ENCODE measurements at places on chromosomes 6 and 20.

DNA sequence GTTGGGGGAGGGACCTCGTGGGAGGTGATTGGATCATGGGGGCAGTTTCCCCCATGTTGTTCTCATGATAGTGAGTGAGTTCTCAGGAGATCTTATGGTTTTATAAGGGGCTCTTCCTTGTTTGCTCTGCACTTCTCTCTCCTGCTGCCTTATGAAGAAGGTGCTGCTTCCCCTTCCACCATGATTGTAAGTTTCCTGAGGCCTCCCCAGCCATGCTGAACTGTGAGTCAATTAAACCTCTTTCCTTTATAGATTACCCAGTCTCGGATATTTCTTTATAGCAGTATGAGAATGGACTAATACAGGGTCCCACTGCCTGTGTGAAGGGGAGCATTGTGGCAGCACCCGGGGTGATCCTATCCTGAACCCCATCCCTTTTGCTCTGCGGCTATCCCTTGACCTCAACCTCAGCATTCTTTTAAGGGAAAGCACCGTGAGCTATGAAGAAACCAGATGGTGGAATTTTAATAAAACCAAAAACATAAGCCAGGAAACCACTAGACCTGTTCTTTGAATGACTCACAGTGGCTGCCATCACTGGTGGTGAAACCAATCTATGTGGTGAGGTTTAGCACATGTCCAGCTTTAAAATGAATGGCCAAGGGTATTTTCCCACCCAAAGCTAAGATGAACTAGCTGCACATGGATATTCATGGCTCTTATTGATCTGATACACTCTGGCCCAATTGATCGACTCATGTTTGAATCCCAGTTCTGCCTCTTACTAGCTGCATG, 62.2 kb downstream of the ZDHHC14 start:
- peak; percentile 81 for DNase-seq

DNA sequence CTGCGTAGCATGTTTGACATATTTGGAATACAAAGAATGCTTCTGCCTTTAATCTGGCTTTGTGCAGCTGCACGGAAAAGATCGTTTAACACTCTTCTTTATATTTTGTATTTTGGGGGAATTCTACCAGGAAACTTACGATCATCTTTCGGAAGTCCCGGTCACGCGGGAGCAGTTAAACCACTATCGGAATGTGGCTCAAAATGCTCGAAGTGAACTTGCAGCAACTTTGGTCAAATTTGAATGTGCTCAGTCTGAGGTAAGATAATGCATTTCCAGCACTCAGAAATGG, 42.3 kb downstream of the CCDC170 start:
- no peak for DNase-seq

DNA sequence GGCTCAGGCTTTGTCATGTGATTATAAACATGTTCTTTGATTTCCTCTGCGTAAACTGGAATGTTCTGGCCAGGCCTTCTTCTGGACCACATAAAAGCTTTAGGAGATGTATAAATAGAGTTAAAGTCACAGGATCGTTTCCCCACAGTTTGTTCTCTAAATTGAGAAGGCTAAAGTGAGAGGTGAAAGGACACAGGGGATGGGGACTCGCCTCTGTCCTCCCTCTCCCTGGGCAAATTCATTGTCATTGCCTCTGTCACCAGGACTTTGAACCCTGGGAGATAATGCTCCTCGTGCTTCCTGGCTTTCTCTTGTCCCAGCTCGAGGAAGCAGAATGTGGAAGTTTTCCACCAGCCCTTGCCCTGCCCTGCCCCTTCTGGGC, 20.3 kb upstream of the ZFAND3 start:
- no peak for DNase-seq

DNA sequence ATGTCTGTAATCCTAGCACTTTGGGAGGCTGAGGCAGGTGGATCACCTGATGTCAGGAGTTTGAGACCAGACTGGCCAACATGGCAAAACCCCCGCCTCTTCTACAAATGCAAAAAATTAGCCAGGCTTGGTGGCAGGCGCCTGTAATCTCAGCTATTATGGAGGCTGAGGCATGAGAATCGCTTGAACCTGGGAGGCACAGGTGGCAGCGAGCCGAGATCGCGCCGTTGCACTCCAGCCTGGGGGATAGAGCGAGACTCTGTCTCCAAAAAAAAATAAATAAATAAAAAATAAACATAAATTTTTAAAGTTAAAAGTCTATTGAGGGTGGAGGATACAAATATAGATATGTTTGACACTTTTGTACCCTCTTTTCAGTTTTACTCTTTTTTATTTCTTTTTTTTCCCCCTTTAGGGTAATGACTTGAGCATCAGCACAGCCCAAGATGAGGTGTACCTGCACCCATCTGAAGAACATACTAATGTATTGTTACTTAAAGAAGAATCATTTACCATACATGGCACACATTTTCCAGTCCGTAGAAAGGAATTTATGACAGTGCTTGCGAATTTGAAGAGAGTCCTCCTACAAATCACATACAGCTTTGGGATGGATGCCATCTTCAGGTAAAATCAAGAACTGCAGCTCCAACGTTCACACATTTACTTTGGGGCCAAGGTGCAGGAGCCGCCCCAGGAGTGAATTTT, 368.9 kb downstream of the LAMA2 start:
- peak; percentile 75 for DNase-seq

DNA sequence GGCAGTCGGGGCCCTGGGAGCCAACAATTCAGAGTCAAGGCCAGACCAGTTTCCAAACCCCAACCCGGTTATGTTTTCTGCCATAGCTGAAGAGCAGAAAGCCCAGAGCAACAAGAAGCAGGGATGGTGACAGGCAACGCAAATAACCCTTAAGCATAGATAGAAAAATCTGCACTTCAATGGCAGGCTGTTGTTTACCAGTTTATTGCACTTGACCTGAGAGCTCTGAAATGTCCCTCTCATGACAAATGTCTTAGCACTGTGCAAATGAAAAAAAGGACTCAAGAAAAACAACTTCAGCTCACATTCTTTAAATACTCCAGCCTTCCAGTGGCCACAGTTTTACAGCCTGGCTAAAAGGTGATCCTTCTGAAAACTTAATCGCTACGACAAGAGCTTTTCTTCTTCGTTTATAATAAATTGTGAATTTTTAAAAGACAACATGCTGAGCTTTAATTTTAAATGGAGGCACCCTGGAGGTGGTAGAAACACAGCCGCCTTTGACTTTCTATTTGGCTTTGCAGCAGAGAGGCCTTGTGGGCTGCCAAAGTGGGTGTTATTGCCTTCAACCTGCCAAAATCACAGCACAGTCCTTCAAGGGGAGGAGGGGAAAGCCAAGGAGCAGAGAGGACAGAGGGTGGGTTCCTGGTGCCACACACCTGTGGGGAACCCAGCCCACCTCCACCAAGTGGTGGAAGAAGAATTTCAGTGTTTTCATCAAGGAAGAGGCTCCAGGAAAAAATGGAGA, 289.5 kb upstream of the CDYL start:
- no peak for DNase-seq

DNA sequence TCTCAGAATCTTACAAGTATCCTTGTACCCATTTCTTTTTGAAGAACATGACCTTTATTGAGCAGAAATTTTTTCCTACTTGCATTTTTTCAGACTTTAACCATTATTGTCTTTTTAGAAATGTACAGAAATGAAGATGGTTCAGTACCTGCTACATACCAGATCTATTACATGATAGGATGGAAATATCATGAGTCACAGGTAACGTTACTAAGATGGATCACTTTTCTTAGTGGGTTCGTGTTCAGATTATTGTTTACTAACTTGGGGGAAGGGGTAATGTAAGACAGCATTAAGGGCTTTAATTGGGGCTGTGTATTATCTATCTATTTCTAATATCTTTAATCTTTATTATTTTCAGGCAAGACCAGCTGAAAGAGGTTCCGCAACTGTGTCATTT, 31.9 kb downstream of the NDUFAF5 start:
- no peak for DNase-seq

- peak; percentile 35 for DNase-seq
These were observed 16.8 kb downstream of the TNFRSF21 start for GRCh38 chr6:47292944-47293343.

GRCh38 chr6:166989427-166990032, 9.7 kb upstream of the CEP43 start:
- DNase-seq = peak; percentile 49

- DNase-seq = peak; percentile 67
These were observed 68.6 kb upstream of the FBXL4 start for GRCh38 chr6:99016355-99016754.

DNA sequence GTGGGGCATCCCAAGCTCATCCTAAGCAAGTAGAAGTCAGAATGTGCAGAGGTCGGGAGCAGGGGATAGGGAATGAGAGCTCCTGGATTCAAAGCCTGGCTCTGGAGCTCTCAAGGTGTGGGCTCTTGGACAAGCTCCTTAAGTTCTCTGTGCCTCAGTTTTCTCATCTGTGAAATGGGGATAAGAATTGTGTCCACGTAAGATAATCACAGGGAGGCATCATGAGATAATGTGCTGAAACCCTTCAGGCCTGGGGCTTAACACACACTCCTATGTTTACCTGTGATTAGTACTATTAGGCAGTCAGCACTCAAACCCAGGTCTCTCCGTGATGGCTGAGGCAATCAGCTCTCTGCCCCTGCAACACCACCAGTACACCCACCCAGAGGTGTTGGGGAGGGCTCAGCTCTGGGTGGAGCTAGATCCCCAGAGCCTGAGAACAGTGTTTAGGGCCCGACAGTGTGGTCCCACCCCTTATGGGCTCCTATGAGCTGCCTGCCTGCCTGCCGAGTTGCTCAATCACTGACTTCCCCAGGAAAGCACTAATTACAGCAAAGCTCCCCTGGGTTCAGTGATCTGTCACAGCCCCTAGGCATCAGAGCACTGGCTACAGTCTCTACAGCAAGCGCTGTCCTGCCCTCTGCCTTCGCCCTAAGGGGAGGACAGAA, 6.3 kb upstream of the SIRPA start:
- DNase-seq = peak; percentile 41

DNA sequence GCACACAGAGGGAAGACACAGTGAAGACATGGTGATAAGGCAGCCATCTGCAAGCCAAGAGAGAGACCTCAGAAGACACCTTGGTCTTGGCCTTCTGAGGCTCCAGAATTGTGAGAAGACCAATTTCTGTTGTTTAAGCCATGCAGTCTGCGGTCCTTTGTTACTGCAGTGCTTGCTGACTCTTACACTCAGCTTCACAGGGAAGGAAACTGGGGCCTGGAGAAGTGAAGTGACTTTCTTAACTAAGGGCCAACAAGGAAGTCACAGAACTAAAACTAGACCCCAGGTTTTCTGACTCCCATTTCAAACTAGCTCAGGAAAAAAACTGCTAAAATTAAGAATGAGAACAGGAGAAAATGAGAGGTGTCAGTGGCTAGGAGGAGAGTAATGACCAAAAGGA, 74.3 kb downstream of the TNFRSF21 start:
- DNase-seq = no peak

DNA sequence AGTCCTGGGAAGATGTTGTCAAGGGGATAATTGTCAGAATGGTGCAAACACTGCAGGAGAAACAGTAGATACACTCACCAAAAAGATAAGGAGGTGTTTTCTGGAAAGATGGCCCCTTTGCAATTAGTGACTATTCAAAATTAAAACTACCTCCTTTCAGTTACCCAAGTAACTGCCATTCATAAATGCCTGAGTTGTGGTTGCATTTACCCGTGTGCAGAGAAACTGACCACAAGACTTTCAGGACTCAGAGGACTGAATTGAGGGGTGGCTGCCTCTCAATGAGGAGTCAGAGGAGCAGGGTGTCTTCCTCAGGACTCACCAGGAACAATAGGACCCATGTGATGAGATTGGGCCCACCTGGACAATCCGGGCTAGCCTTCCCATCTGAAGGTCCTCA, 39.0 kb downstream of the GCM1 start:
- no peak for DNase-seq

DNA sequence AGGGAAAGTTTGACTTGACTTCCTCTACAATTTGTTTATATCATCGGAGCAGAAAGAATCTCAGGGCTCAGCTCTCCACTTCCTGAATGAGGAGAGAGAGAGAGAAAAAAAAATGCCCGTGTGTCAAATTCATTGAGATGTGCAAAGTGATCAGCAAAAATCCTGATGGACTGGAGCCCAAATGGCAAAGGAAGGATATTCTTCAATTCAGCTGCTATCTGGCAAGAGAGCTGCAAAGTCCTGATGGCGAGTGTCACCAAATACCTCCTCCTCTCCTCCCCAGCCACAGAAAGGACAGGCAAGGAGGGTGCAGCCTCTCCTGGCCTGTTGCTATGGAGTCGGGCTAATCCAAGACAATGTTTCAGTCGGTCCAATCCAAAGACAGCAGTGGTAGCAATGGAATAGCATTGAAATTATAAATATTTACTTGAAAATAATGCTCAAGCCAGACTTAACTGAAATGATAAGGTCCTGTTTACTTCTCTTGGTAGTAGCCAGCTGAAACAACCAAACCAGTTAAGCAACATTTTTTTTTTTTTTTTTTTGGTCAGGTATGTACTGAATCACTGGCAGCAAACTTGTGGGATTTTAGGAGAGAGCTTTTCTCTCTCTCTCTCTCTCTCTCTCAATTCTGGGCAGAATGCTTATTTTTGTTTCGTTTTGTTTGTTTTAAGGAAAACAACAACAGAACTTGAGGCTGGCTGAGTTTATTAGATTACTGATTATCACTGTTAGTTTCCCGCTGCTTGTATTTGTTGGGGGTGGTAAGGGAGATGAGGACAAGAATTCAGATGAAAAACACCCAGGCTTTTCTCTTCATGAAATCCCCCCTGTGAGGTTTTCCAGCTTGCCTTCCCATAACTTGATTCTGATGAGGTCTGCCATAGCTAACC, 204.2 kb downstream of the BCAS1 start:
- peak; percentile 77 for DNase-seq

GRCh38 chr6:3360727-3361045, 96.2 kb downstream of the SLC22A23 start:
- no peak for DNase-seq

GRCh38 chr6:166257911-166258318, 50.3 kb downstream of the PRR18 start:
- no peak for DNase-seq

DNA sequence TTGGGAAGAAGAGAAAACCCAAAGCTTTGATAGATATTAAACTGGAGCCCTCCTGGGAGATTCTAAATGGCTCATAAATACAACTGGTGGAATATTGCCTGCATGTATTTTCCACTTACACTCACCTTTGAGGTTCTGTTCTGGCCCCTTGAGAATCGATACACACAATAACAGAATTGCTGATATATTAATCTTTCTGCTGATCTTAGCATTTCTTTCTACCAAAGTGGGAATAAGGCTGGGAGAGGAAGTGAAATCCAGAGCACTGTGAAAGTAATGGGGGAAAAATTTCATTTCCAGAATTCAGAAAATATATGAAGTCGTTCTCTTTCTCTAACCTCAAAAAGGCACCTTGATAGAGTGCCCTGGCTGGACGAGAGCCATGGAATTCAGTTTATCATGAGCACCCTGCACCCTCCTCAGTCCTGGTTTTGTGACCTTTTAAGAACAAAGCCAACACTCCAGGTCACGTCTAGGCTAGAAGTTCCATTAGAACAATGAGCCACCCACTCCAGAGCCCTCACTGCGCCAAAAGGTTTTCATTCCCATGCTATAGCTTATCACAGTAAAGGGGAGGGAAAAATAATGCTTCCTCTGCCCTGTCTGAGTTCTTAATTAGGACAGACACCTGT, 244.5 kb downstream of the CD83 start:
- DNase-seq = no peak

All from IMR-90 (cell line).